IMR-90 (cell line): ENCODE measurements at places on chromosomes 1 and 21.

GRCh38 chr1:84037758-84038611, 39.1 kb upstream of the TTLL7 start:
- DNase-seq: no peak

DNA sequence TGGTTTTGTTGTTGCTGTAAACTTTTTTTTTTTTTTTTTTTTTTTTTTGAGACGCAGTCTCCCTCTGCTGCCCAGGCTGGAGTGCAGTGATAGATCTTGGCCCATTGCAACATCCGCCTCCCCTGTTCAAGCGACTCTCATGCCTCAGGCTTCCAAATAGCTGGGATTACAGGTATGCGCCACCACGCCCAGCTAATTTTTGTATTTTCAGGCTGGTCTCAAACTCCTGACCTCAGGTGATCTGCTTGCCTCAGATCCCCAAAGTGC, 78.9 kb upstream of the SLC45A1 start:
- DNase-seq: peak; percentile 58

DNA sequence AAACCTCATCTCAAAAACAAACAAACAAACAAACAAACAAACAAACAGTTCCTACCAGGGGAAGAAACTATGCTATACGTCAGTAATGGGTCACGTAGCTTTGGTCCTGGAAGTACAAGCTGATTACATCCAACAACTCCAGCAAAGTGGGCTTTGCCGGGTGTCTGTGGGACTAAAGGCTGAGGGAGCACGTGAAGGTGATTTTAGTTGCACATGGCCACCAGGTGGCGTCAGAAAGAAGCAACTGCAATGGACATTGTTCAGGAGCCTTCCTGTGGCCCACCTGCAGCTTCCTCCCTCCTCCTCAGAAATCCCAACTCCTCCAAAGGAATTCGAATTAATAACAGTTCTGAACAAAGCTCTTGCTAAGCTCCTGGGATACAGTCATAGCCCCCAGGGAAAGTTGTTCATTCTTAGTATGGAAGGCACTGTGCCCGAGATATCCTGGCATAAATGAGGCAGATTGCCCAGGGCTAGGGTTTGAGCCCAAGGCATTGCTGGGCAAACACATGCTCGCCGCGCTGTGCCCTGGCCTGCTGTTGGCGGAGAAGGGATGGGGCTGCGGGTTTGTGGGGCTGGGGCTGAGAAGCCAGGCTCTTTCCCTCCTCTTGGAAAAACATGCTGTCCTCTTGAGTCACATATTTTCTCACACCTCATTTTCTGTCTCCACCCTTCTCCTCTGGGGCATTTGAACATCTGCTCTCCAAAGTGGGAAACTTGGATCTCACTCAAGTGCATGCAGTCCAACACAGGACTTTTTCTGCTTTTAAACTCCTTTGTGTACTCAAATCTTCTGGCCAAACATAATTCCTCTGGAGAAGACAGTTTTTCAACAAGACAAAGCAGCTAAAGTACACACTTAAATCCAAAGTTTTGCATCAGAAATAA, 28.6 kb downstream of the AKNAD1 start:
- peak; percentile 85 for DNase-seq

DNA sequence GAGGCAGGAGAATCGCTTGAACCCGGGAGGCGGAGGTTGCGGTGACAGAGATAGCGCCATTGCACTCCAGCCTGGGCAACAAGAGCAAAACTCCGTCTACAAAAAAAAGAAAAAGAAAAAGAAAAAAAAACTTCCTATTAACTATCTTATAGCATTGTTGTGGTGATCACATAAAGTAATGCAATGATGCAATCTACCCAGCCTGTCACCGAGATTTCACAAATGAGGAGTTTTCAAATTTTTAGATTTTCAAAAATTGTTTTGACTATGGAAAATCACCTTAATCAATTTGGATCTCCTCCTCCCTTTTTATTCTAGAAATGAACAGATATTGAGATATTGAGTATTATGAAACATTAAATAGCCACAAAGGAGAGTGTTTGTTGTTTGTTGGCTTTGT, 8.0 kb downstream of the FMO5 start:
- DNase-seq: no peak

GRCh38 chr1:158527190-158527815, 26.9 kb downstream of the OR6Y1 start:
- DNase-seq: peak; percentile 27

GRCh38 chr1:214764502-214764901, 161.5 kb downstream of the CENPF start:
- no peak for DNase-seq

DNA sequence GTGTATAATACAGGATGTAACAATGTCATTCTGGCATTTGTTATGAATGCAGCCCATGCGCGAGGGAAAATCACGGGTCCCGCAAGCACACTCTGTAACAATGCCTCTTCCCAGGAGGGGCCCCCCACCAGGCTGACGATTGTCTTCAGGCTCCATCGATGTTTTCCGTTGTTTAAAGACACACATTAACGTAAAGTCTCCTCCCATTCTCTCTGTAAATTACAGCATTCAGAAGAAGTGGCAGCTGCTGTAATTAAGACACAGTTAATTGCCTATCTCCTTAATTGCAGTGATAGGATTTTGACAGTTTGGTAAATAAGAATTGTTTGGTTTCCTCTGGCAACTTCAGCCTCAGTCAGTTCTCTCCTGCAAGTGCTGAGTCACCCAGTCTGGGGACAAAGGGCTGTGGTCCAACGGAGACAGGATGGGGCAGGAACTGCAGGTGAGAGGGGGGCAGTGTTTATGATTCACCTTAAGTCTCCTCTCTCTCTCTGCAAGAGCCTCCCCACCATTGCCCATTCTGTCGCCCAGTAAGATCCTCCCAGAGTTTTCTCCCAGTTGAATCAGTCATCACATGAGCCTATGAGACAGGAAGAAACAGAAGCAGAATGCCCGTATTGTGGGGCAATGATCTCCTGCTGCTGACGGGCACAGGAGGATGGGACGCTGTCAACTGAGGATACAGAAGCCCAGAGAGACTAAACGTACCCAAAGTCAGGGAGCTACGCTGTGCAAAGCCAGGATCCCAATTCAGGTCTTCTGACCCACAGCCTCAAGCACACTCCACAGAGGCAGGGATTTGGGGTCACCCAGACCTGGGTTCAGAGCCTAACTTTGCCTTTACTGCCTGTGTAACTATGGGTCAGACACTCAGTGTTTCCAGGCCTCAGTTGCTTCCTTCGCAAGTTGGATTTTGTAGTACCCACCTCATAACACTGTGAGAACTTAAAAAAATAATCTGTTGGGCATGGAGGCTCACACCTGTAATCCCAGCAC, 110.0 kb downstream of the ADSS2 start:
- no peak for DNase-seq

- DNase-seq: no peak
These were observed 1.8 kb downstream of the MAN1C1 start for GRCh38 chr1:25618433-25618808.

GRCh38 chr1:203359010-203359571, 8.2 kb upstream of the FMOD start:
- peak; percentile 40 for DNase-seq

DNA sequence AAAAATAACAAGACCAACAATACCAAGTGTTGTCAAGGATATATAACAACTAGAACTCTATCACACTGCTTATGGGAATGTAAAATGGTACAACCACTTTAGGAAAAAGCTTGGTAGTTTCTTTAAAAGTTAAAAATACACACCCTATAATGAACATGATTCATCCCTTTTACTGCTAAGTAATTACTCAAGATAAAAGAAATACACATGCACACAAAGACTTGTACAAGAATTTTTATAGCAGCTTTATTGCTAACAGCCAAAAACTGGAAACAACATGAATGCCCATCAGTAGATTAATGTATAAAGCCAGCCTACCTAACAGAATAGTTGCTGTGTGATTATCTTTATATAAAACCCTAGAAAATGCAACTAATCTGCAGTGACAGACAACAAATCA, 10.5 kb upstream of the ZNF644 start:
- DNase-seq: no peak

GRCh38 chr21:44933199-44933917, 6.5 kb upstream of the SLX9 start:
- no peak for DNase-seq

GRCh38 chr1:151945725-151946722, 36.7 kb upstream of the THEM4 start:
- DNase-seq: peak; percentile 94

- DNase-seq: no peak
These were observed 2.9 kb upstream of the CD46 start for GRCh38 chr1:207748737-207749528.

DNA sequence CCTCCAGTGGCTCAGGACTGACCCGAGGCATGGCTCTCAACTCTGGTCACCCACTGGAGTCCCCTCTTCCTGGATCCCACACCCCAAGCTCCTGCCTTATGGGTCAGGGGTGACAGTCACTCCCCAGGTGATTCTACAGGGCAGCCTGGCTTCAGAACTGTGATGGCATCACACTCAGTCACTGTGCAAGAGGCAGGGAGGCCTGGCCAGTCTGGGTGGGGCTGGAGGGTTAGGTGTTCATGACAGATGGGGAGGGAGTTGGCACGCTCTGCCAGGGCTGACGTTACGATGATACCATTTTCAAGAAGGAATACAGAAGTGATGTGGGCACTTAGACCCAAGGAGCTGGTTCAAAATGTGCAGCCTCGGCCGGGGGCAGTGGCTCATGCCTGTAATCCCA, 25.2 kb upstream of the ABCG1 start:
- no peak for DNase-seq

DNA sequence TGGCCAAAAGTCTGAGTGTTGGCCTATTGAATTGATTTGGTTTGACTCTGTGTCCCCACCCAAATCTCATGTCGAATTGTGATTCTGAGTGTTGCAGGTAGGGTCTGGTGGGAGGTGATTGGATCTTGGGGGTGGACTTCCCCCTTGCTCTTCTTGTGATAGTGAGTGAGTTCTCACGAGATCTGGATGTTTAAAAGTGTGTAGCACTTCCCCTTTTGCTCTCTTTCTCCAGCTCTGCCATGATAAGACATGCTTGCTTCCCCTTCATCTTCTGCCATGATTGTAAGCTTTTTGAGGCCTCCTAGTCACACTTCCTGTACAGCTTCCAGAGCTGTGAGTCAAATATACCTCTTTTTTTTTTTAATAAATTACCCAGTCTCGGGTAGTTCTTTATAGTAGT, 297.1 kb upstream of the ZRANB2 start:
- DNase-seq: no peak

GRCh38 chr1:216923601-216924000, 200.4 kb upstream of the ESRRG start:
- no peak for DNase-seq

DNA sequence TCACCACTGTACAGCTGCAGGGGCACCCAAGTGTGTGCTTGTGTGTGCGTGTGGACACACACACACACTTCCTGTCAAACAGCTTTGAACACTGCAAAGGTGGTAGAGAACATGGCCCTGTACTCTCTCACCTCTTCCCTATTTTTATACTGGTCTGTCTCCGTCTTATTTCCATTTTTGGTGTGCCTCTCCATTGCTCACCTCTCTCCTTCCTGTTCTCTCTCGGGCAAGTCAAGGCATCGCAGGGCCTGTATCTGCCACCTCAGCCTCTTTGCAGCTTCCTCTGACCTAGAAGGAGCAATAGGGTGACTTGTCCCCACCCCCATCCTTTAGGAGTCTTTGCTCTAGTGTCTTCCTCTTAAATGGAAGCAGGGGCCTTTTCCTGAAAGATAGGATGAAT, 2.2 kb downstream of the SMCP start:
- no peak for DNase-seq

DNA sequence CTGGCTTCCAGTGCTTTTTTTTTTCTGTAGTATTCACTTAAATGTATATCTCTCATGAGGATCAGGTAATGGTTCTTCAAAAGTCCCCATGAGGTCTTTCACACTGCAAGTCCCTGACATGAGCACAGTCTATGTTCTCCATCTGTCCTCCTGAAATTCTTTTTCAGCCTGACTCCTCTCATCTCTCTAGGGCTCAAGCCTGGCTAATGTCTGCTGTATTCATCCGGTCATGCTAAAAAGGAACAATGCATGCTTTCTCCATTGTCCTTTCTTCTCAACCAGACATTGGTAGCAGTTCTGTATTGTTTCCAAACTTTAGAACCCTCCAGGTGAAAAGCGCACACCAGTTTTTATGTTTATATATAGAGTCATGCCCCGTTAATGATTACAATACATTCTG, 368.3 kb upstream of the OLFM3 start:
- no peak for DNase-seq

GRCh38 chr1:159884296-159884695, 15.7 kb downstream of the CFAP45 start:
- DNase-seq: no peak

- DNase-seq: no peak
These were observed 49.0 kb upstream of the CLIC4 start for GRCh38 chr1:24696041-24696755.

DNA sequence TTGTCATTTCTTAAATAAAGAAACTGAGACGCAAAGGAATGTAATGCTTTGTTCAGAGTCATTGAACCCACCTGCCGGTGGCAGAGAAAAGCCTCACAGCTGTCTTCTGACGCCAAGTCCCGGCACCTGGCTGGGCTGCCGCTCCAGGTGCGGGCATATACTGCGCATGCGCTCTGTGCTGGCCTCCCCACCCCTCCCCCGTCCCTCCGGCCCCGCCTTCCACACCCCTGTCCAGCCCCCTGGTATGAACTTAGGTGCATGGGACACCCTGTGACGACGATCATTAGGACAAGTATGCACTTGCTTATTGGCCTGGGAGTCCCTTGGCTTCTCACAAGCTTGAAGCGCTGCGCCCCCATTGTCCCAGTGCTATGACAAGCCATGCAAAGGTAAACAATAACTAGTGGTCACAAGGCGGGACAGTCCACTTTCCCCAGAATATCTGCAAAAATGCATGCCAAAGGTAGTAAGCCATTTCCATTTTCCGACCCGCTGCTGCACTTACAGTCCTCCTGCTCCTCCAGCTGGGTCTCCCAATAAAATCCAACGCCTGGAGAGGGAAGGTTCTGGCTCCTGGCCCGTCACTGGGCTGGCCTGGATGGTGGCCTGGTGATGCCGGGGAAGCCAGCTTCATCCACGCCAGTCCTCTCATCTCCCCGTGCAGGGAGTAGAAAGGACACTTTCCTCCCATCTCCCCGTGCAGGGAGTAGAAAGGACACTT, 100.4 kb downstream of the PSMG1 start:
- DNase-seq: no peak

DNA sequence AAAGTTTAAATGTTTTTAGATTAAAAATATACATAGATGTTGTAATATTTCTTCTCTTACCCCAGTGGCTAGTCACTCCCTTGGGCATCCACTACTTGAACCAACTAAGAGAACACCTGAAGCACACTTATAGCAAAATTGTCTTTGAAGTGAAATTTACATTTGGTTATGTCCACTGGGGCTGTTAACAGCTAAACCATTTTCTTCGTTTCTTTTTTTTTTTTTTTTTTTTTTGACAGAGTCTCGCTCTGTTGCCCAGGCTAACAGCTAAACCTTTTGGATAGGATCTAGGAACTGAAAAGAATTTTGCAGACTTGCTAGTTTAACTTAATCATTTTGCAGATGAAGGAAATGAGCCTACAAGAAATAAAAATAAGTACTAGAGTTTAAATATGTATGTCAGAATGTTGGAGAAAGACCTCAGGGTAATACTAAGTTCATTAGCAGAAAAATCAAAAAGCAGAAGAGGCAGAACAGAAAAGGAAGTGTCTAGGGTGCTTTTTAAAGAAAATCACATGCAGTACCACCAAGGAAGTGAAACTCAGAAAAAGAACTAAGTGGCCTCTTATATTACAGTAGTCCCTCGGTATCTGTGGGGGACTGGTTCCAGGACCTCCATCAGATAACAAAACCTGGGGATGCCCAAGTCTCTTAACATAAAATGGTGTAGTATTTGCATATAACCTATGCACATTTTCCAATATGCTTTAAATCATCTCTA, 11.8 kb downstream of the DRAM2 start:
- DNase-seq: no peak
